ENCODE measurements at places on chromosomes 16 and 17. TPM values are rescaled to one million over a fixed set of nuclear protein-coding genes. Genes with fewer than 3 reads are reported as not detected.

Gene ADAP2
- 0.54 TPM for total RNA-seq

Gene MYOCD
- under 0.01 TPM for total RNA-seq

Gene SMARCD2
- total RNA-seq = 124 TPM

Gene HSD11B2
- total RNA-seq = 0.18 TPM

Gene PMFBP1
- not detected for total RNA-seq

Gene TBC1D3H
- not detected for total RNA-seq

Measured in cardiac atrium fibroblast (primary cell).